ENCODE measurements at places on chromosomes 2 and 18.

DNA sequence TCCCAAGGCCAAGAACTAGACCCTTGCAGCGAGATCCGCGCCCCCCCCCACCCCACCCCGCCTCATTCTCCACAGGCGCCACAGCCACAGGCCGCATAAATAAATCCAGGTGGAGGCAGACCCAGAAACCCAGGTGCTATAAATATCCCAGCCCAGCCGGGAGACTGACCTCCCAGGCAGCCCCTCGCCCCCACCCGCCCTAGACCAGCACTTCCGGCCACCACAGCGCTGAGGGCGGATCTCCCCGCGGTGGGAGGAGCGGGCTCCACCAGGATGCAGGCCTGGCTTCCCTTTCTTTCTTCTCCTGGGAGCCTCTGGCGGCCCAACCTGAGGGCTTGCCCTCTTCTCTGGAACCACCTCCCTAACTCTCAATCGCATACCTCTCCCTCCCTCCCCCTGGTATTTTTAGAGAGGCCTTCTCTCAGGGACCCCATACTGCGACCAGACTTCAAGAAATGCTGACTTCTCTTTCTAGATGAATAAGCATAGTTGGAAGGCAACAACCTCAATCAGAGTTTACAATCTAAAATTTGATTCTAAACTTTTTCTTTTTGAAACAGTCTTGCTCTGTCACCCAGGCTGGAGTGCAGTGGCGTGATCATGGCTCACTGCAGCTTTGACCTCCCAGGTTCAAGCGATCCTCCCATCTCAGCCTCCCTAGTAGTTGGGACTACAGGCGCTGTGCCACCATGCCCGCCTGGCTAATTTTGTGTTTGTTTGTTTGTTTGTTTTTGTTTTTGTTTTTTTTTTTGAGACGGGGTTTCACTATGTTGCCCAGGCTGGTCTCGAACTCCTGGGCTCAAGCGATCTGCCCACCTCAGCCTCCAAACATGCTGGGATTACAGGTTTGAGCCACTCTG is 55.0 kb downstream of the PKDCC start:
- DNase-seq = peak; percentile 50
- peaks cover 30% of the 10 kb centered on the region for H3K4me1 ChIP-seq
- H3K27ac ChIP-seq = peak overlapping the region; percentile 51
- H3K36me3 ChIP-seq = peaks cover 2% of the 10 kb centered on the region
- peaks cover 5% of the 10 kb centered on the region for H3K27me3 ChIP-seq

GRCh38 chr2:100756704-100757103 is 63.2 kb upstream of the NPAS2 start:
- H3K27me3 ChIP-seq = peaks cover 14% of the 10 kb centered on the region
- no peaks in the 10 kb centered on the region for H3K36me3 ChIP-seq
- no peak for DNase-seq
- no peak overlapping the region for H3K4me3 ChIP-seq
- H3K4me1 ChIP-seq = no peaks in the 10 kb centered on the region
- no peak overlapping the region for H3K27ac ChIP-seq

GRCh38 chr18:54218299-54218698 is 6.2 kb downstream of the MBD2 start:
- no peaks in the 10 kb centered on the region for H3K27me3 ChIP-seq
- no peak overlapping the region for H3K27ac ChIP-seq
- H3K4me1 ChIP-seq = peaks cover 36% of the 10 kb centered on the region
- no peak overlapping the region for H3K4me3 ChIP-seq
- H3K36me3 ChIP-seq = no peaks in the 10 kb centered on the region
- no peak for DNase-seq

GRCh38 chr2:128621074-128621473 is 302.4 kb upstream of the HS6ST1 start:
- peaks cover 9% of the 10 kb centered on the region for H3K4me1 ChIP-seq
- DNase-seq = no peak
- H3K4me3 ChIP-seq = no peak overlapping the region
- no peak overlapping the region for H3K27ac ChIP-seq
- no peaks in the 10 kb centered on the region for H3K36me3 ChIP-seq
- H3K27me3 ChIP-seq = no peaks in the 10 kb centered on the region

DNA sequence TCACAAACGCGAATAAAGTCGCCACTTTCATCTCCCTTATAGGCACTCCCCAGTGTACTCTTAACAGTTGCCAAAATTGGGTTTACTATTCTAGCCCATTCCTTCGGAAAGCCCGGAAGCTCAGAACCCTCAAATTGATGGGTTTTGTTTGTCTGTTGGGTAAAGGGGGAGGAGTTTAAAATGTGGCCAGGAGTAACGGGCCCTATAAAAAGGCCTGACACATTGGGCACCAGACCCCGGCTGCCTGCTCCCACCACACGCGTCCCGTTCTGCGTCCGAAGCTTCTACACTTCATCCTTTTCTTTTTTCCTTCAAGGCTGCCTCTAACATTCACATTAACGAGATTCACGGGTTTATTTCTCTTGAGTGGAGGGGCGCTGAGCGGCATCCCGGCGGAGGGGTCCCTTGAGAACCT is 837 bp downstream of the NHEJ1 start:
- H3K27me3 ChIP-seq = no peaks in the 10 kb centered on the region
- peak overlapping the region; percentile 95 for H3K4me3 ChIP-seq
- H3K36me3 ChIP-seq = no peaks in the 10 kb centered on the region
- H3K27ac ChIP-seq = peak overlapping the region; percentile 38
- DNase-seq = no peak

DNA sequence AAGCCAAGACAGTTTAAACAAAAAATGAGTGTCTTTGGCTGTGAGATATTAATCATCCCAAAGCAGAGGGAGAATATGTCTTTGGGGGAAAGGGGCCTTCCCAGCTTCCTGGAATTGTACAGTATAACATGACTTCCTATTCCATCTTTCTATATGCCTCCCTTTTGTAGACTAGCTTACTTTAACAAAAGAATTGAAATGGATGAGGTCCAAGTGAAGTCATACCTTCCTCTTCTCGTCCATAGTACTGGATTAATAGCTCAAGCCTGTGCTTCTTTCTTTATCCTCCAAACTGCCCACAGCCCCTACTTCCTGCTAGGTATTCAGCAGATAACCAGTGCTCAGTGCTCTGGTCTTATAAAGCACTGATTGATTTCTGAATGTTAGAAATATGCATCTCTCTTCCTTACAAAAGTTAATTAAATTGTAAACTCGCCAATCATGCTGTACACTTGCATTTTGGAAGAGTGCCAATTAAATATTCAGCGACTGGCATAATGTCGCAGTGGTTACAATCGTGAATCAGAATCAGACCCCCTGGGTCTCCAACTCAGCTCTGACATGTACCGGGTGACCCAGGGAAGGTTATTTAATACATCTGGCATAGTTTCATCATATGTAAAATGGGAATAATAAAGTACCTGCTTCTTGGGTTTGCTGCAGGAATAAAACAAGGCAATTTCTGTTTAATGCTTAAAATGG is 325.1 kb downstream of the RND3 start:
- H3K4me1 ChIP-seq = peaks cover 9% of the 10 kb centered on the region
- H3K27ac ChIP-seq = no peak overlapping the region
- no peaks in the 10 kb centered on the region for H3K36me3 ChIP-seq
- no peak for DNase-seq
- no peak overlapping the region for H3K4me3 ChIP-seq
- no peaks in the 10 kb centered on the region for H3K27me3 ChIP-seq

DNA sequence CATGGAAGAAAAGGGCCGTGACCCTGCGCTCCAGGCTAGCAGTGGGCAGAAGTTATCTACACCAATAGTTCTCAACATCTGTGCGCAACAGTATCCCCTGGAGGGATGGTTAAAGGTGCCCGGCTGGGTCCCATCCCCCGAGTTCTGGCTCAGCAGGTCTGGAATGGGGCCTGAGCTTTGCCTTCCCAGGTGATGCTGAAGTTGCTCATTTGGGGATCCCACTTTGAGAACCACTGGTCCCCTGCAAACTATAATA is 31.1 kb downstream of the DNMT3A start:
- H3K27ac ChIP-seq = no peak overlapping the region
- no peaks in the 10 kb centered on the region for H3K27me3 ChIP-seq
- H3K36me3 ChIP-seq = no peaks in the 10 kb centered on the region
- no peak for DNase-seq
- H3K4me1 ChIP-seq = peaks cover 16% of the 10 kb centered on the region
- H3K4me3 ChIP-seq = no peak overlapping the region

GRCh38 chr2:180033993-180034894 is 27.1 kb upstream of the CWC22 start:
- H3K36me3 ChIP-seq = peaks cover 2% of the 10 kb centered on the region
- H3K4me3 ChIP-seq = no peak overlapping the region
- peaks cover 8% of the 10 kb centered on the region for H3K27me3 ChIP-seq
- DNase-seq = no peak

GRCh38 chr2:154623819-154624218 is 74.7 kb upstream of the KCNJ3 start:
- DNase-seq = peak; percentile 44
- H3K4me3 ChIP-seq = no peak overlapping the region

- no peak for DNase-seq
- H3K27me3 ChIP-seq = no peaks in the 10 kb centered on the region
Observed at GRCh38 chr2:11930211-11930761, 183.9 kb downstream of the LPIN1 start.

DNA sequence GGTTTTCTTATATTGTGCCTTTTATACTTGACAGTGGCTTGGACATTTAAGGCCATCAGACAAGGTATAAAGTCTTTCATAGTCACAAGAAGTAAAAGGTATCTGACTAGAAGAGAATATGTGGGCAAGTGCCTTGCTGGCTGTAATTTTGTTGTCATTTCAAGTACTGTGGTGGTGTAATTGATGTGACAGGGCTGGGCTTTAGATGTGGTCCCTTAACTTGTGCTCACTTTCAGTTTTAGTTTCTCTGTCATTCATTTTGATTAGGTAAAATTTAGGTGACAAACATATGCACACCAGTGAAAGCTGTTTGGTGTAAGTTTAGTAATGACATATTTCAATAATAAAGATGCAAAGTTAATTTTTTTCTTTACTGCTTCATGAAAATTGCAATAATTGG is 31.2 kb upstream of the TBR1 start:
- no peak for DNase-seq
- H3K27me3 ChIP-seq = no peaks in the 10 kb centered on the region
- peaks cover 2% of the 10 kb centered on the region for H3K36me3 ChIP-seq
- no peak overlapping the region for H3K27ac ChIP-seq
- no peak overlapping the region for H3K4me3 ChIP-seq

- peaks cover 10% of the 10 kb centered on the region for H3K36me3 ChIP-seq
- H3K27me3 ChIP-seq = peaks cover 23% of the 10 kb centered on the region
- H3K4me3 ChIP-seq = no peak overlapping the region
- no peak for DNase-seq
- H3K27ac ChIP-seq = no peak overlapping the region
Observed at GRCh38 chr2:27572439-27572838, 10.4 kb upstream of the ZNF512 start.

GRCh38 chr2:185689906-185690539 is 48.6 kb upstream of the FSIP2 start:
- H3K27me3 ChIP-seq = no peaks in the 10 kb centered on the region
- no peak overlapping the region for H3K4me3 ChIP-seq
- no peak for DNase-seq
- H3K27ac ChIP-seq = no peak overlapping the region

DNA sequence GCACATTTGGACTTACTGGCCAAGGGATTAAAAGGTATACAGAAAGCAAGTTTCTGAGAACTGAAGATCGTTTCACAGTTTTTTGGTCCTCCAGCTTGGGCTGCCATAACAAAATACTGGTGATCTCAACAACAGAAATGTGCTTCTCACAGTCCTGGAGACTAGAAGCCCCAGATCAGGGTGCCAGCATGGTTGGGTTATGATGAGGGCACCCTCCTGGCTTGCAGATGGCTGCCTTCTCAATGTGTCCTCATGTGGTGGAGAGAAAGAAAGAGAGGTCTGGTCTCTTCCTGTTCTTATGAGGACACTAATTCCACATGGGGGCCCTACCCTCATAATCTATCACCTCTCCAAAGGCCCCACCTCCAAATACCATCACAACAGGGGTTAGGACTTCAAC is 20.1 kb upstream of the CXCR1 start:
- H3K4me3 ChIP-seq = no peak overlapping the region
- no peaks in the 10 kb centered on the region for H3K4me1 ChIP-seq
- peaks cover 21% of the 10 kb centered on the region for H3K27me3 ChIP-seq
- no peak overlapping the region for H3K27ac ChIP-seq
- H3K36me3 ChIP-seq = no peaks in the 10 kb centered on the region

DNA sequence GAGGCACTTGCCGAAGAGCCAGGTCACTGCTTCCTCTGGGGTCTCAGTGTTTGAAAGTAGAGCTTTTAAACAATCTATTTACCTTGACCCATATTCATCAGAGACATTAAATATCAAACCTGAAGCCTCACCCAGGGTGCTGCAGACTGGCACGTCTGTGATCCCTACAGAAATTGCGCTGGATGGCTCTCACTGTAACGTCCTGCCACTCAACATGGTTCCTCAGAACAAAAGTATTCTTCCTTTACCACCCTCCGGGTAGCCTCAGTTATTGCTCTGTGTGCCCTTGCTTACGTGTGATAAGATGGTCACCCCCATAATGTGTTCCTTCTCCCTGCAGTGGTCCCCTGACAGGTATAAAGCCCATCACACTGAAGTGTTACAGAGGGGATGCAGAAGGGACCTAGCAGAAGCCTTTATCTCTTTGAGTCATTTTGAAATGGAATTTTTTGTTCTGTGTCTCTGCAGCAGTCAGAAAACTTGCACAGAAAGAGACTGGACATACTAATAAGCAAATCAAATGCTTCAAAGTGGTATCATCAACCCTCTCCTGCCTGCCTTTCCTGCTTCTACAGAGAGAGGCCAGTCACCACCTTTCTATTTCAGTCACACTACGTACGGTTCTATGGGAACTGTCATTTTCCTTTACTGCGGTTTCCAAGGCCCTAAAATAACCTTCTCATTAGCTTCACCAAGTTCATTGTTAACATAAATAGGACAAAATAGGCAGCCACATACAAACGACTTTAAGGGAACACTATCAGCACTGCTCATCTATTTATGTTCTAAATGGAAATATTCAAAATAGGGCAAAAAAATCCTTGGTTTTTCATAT is 86.8 kb downstream of the METTL8 start:
- H3K4me3 ChIP-seq = no peak overlapping the region
- no peak for DNase-seq

DNA sequence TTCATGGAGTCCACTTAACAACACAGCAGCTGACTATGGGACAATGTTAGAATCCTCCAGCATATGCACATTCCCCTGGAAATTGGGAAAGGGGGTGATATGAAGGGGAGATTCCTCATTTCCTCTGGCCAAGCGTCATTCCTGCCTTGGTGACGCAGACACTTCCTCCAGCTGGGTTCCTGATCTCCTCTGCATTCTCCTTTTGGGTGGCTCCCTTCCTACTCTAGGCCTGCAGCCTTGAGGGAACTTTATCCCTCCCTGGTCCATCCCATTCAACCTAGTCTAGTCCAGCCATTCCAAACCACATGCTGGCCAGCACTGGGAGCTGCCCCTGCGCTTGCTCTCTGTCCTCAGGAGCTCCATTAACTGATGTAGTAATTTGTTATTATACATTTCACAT is 216.8 kb downstream of the VAPA start:
- no peak overlapping the region for H3K4me3 ChIP-seq
- peaks cover 21% of the 10 kb centered on the region for H3K4me1 ChIP-seq
- no peak overlapping the region for H3K27ac ChIP-seq
- no peak for DNase-seq

GRCh38 chr18:58272209-58272608 is 228.2 kb downstream of the NEDD4L start:
- no peak for DNase-seq
- no peaks in the 10 kb centered on the region for H3K27me3 ChIP-seq
- peaks cover 8% of the 10 kb centered on the region for H3K4me1 ChIP-seq
- H3K27ac ChIP-seq = no peak overlapping the region
- H3K4me3 ChIP-seq = no peak overlapping the region
- peaks cover 2% of the 10 kb centered on the region for H3K36me3 ChIP-seq

All from neural crest cell (in vitro differentiated cells).